CD4-positive, alpha-beta T cell treated with Interleukin-1 beta for 1 hour (primary cell): ENCODE measurements at places on chromosomes 6 and 20.

GRCh38 chr6:44897316-44897715 is 430.8 kb upstream of the RUNX2 start:
- no peak for DNase-seq

- no peak for DNase-seq
Measured at GRCh38 chr6:78749326-78749725, 118.0 kb upstream of the IRAK1BP1 start.

GRCh38 chr6:134035823-134036296 is 16.6 kb downstream of the SLC2A12 start:
- no peak for DNase-seq

DNA sequence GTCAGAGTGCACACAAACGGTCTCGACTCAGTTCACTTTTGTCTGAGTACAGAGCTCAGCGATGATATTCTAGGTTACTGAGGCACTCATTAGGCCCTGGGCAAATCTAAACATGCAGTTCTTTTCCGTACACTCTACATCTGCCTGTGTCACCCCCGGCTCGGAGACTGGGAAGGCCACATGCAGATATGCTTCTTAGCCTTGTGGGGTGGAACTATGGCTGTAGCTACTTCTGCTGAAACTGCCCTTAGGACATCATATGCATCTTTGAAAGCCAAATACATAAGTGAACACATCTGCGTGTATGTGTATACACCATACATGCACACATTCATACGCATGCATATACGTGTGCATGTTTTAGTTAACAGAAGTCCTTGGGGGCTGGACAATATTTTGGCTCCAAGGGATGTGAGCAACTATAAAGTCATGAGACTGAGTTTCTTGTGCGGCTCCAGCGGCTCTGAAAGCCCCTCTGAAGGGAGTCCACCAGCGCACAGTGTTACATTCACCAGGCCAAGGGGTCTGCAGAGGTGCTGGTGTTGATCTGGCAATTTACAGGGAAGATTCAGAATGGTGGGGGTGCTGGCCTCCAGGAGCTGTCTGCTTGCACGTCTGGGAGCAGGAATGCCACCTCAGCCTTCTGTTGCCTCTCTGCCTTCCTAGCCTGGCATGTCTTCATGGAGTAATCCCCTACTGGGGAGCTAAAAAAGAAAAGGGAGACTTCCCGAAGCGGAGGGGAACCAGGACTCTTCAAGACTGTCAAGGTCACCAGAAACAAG is 31.6 kb downstream of the PSMG4 start:
- DNase-seq: no peak

GRCh38 chr6:1297746-1298145 is 14.2 kb upstream of the FOXQ1 start:
- no peak for DNase-seq

- DNase-seq: no peak
Measured at GRCh38 chr20:47667531-47668312, 117.6 kb downstream of the SULF2 start.

DNA sequence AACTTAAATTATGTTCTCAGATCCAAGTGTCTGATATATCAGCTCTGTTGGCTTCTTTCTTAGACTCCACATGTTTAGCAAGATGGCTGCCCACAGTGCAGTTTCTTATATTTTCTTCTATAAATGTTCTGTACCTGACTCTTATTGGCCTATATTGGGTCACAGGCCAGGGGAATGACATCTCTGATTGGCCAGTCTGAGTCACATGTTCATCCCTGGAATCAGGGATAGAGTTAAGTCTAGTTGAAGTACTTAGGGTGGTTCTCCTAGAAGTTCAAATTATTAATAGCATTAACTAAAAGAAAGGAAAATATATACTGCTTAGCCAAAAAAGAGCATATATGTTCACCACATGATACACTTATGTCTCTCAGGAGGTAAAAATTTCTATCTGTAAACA is 105.3 kb upstream of the SLC22A16 start:
- DNase-seq: no peak

DNA sequence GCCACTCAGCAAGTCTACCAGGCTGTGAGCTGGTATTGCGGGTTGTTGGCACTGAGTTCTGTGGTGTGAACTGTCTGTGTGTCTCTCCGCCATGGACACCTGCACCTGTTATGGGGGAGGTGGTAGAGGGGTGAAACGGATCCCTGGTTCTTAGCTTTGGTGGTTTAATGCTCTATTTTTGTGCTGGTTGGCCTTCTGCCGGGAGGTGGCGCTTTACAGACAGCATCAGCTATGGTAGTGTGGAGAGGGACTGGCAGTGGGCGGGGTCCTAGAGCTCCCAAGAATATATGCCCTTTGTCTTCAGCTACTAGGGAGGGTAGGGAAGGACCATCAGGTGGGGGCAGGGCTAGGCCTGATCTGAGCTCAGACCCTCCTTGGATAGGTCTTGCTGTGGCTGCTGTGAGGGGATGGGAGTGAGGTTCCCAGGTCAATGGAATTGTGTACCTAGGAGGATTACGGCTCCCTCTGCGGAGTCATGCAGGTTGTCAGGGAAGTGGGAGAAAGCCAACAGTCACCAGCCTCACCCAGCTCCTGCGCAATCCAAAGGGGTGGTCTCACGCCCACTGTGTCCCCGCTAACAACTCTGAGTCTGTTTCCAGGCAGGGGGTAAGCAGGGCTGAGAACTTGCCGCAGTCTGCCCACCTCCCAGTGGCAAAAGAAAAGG is 154.3 kb downstream of the CCDC170 start:
- DNase-seq: no peak

DNA sequence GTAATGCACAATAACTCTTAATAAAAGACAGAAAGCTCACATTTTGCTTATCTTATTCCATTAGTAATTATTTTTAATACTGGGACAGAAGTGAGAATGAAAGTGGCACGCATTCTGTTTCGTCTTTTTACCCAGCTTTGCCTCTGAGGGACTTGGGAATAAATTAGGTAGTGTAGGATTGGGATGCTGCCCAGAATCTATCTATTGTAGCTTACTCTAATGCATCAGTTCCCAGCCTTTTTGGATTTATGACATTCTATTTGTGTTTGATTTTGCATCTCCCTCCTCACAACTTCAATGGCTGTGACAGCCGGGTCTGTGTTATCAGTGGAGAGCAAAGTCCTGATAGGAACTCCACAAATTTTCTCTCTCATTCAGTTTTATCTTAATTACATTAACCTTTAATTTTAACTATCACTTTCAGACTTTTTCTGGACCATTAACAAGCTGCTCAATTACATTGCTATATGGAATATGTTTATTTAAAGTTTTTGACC is 62.9 kb upstream of the TULP4 start:
- no peak for DNase-seq

GRCh38 chr6:85047818-85048217 is 283.4 kb upstream of the TBX18 start:
- DNase-seq: no peak

GRCh38 chr20:483815-484644 is 21.7 kb upstream of the TBC1D20 start:
- DNase-seq: no peak
